ENCODE measurements at places on chromosomes 13 and 19.

GRCh38 chr19:33297401-33298145 lies 4.8 kb downstream of the CEBPA start:
- no peak for DNase-seq

DNA sequence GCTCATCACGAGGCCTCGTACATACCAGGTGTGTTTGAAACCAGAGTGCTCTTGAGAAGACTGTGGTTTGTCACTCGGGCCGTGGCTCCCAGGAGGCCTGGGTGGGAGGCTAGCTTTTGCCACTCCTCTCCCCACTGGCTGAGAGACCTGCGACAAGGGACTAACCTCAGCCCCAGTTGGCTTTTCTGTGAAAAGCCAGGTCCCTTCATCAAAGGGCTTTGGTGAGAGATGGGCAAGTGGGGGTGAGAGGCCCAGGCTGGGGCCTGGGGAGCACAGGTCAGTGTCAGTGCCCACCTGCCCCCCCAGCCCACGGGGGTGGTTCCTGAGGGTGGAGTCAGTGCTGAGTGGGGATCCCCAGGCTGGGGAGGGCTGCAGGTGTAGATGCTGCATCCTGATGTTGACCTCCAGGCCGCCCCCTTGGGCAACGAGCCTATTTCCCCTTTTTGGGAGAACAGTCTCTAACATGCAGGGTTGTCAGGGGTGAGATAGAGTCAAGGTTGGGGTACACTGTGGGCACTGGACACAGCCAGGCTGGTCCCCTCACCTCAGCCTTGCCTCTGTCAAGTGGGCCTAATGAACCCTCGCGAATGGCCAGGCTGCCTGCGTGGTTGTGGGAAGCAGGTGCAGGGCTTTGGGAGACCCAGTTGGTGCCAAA lies 661 bp downstream of the KCNJ14 start:
- DNase-seq: no peak

- peak; percentile 88 for DNase-seq
Observed at GRCh38 chr19:41959056-41960053, at the start of gene RABAC1. RABAC1 (minus strand) TSS chr19:41959321; CDS start chr19:41959292, 29 bp downstream.

- DNase-seq: no peak
Observed at GRCh38 chr13:109130093-109130835, 500.9 kb downstream of the MYO16 start.

DNA sequence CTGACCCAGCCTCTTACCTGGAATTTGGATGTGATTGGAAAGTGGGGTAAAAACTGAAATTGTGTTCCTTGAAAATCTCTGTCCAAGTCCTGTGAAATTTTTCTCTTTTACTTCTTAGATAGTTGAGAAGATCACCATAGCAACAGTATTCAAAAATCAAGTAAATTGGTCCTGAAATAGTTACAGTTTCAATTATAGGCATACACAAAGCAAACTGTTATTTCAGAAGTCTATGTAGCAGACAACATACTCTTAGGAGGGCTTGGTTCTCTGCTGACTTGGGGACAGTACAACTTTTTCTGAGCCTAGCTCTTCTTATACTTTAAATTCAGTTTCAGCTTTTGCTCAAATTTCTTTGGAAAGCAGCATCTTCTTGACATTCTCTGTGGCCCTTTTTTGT lies 38.6 kb upstream of the URAD start:
- no peak for DNase-seq

- no peak for DNase-seq
Observed at GRCh38 chr19:48715681-48716171, 3.8 kb downstream of the MAMSTR start.

DNA sequence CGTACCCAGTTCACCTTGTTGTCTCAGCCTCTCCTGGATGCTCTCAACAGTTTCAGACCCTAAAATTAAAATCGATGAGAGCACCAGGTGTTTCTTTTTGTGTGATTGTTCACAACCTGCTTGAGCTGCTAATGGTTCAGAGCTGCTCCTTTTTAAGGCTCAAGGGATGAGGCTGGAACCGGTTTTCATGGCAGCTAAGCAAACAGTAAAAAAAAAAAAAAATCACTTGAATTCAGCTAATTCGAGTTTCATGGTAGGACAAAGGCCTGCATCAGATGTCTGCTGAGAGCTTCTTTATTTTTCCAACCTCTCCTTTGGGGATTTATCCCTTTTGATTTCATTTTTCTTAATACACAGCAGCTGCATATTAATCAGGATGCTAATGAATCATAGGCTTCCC lies 6.5 kb downstream of the SYCE2 start:
- DNase-seq: no peak

- no peak for DNase-seq
Observed at GRCh38 chr13:41941174-41941573, 19.7 kb downstream of the VWA8 start.

DNA sequence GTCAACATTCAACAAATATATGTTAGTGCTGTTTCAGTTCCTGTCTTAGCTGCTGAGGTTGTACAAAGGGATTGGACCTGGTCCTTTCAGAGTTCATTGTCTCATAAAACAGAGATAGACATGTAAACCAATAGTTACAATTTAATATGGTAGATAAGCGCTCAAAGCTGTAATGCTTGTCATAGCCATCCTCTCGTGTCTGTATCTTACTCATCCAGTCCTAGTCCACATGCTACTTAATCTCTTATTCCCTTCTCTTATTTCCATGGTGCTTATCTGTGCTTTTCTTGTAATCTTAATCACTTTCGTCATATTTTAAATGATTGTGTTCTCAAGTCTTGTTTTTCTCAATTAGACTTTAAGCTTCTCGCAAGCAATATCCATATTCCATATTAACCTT lies 185.2 kb upstream of the OBI1 start:
- DNase-seq: no peak
